ENCODE measurements at places on chromosomes 2 and 18. TPM values are rescaled to one million over a fixed set of nuclear protein-coding genes. Genes with fewer than 3 reads are reported as not detected.

GRCh38 chr2:13197248-13197647 is 480.5 kb downstream of the TRIB2 start:
- DNase-seq = no peak

GRCh38 chr18:77321823-77322805 is 72.5 kb downstream of the GALR1 start:
- DNase-seq = no peak

GRCh38 chr2:72940786-72941185 is 23.5 kb downstream of the EMX1 start:
- no peak for DNase-seq

DNA sequence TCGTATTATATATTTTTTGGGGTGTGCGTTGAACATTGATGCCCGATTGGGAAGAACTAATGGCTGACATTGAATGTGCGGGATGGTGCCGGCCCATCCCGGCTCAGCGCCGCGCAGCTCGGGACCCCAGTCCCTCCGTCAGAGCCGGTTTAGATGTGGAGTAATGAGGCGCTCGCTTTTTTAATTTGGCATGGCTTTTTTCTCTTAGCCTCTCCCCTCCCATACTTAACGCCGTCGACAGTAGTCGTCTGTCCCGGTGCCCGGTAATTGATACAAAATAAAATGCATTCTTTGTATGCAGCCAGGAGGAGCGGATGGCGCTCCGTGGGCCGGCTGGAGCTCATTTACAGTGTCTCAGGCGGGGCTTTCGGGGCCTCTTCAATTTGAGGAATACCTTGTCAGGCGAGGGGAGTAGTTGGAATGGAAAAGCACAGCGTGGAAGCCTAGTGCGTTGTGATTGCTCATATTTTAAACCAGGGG is 209.2 kb downstream of the GBX2 start:
- no peak for DNase-seq

DNA sequence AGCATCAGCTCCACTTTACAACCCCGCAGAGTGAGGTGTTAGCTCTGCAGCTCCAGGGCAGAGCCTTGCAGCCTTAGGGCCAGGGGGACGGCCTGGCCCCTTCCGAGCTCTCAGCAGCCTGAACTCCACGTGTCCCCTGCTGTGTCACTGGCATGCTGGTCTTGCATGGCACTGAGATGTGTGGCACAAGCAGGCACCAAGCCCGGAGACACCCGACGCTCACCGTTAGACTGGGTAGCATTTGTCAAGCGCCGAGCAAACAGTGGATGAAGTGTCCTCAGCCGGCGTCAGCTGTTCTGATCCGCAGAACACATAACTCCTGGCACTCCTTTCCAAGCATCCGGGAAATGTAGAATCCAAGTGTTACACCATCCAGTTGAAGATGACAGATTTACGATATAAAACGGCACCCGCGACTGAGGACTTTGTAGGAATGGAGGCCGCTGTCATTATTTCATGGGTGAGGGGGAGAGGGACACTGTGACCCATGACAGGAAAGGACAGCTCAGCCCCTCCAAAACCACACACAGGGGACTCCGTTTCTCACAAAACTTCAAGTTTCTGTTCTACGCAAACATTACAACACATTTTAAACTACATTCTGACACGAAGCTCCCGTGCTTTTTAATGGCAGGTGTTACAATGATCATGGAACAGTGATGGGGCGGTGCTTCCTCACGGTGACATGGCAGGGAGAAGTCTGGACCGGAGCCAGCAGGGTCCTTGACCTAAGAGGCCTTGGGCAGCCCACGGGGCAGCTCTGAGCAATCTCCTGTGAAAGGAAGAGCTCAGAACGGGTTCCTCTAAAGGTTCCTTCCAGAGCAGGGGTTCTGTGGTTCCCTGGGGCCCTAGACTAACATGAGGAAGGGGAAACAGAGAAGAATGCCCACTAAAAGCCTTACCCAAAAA is 89.4 kb downstream of the HDAC4 start:
- no peak for DNase-seq

The TMEM247 gene
- polyA plus RNA-seq = not detected

The REG3A gene
- not detected for polyA plus RNA-seq

The SMYD1 gene
- 0.06 TPM for polyA plus RNA-seq

The CPO gene
- 0.50 TPM for polyA plus RNA-seq

The ALPI gene
- polyA plus RNA-seq = not detected
